ENCODE measurements at places on chromosomes 6 and 20.

GRCh38 chr6:3527651-3527977 lies 70.8 kb upstream of the SLC22A23 start:
- H3K27ac ChIP-seq = no peak overlapping the region
- no peak for DNase-seq
- H3K4me3 ChIP-seq = no peak overlapping the region
- H3K4me1 ChIP-seq = no peaks in the 10 kb centered on the region
- no peaks in the 10 kb centered on the region for H3K27me3 ChIP-seq

DNA sequence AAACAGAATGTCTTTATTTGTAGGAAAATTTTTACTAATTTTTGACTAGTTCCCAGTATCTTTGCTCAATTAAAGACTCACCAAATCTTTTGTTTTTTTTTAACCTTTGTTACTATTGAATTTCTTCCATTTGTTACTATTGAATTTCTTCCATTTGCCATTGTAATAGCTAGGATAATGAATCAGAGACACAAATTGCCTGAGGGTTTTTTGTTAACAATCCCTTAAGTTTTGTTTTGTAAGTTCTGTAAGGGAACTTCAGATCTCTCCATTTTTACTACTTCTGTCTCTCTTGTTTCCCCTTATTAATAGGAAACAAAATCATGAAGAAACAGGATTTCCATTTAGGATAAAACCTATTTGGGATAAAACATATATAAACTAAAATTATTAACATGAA lies 104.3 kb downstream of the MAP3K4 start:
- no peaks in the 10 kb centered on the region for H3K4me1 ChIP-seq
- no peak overlapping the region for H3K4me3 ChIP-seq

GRCh38 chr20:3334156-3334943 lies 73.1 kb downstream of the DNAAF9 start:
- H3K27ac ChIP-seq = no peak overlapping the region
- no peak overlapping the region for H3K4me3 ChIP-seq
- no peak for DNase-seq

DNA sequence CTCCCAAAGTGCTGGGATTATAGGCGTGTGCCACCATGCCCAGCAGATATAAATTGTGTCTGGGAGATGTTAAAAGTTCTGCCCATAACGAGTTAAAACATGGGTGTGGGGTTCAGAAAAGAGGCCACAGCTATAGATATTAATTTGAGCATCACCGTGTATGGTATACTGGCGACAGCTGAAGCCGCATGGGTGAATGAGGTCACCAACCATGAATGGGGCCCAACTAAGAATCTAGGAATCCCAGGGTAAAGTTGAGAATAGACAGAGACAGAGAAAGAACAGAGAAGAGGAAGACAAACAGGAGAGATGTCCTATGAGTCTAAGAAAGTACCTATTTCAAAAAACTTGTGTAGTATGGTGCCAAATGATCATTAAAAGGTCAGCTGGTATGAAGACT lies 50.9 kb downstream of the ILRUN start:
- no peak for DNase-seq
- H3K4me3 ChIP-seq = no peak overlapping the region
- H3K4me1 ChIP-seq = no peaks in the 10 kb centered on the region
- H3K27ac ChIP-seq = no peak overlapping the region

- H3K27me3 ChIP-seq = no peaks in the 10 kb centered on the region
- no peak overlapping the region for H3K4me3 ChIP-seq
Measured at GRCh38 chr20:8718279-8718678, 350.6 kb upstream of the PLCB4 start.

DNA sequence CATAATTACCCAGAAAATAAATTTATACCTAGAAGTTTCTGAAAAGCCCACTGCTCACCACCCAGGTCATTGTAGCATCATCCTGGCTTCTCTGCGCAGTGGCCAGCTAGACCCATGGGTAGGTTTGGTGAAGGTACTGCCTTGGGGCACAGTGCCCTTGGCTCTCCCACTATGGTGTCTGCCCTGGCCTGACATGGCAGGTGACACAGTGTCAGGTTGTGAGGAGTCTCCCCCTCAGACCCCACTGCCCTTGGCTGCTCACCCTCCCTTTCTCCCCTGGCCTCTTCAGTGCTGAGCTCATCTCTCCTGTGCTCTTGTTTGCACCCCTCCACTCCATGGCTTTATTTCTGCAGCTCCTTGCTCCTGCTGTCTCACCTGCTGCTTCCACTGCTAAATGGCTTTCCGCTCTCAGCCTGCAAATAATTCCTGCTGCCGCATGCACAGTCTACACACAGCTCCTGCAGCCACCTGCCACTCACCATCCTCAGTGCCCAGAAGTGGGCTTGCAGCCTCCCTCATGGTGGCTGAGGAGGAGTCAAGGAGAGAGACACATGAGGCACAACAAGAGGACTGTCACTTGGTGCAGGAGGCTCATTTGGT lies 313.4 kb upstream of the MOCS1 start:
- DNase-seq = no peak
- no peaks in the 10 kb centered on the region for H3K27me3 ChIP-seq
- H3K4me1 ChIP-seq = no peaks in the 10 kb centered on the region
- H3K36me3 ChIP-seq = no peaks in the 10 kb centered on the region
- H3K27ac ChIP-seq = no peak overlapping the region

DNA sequence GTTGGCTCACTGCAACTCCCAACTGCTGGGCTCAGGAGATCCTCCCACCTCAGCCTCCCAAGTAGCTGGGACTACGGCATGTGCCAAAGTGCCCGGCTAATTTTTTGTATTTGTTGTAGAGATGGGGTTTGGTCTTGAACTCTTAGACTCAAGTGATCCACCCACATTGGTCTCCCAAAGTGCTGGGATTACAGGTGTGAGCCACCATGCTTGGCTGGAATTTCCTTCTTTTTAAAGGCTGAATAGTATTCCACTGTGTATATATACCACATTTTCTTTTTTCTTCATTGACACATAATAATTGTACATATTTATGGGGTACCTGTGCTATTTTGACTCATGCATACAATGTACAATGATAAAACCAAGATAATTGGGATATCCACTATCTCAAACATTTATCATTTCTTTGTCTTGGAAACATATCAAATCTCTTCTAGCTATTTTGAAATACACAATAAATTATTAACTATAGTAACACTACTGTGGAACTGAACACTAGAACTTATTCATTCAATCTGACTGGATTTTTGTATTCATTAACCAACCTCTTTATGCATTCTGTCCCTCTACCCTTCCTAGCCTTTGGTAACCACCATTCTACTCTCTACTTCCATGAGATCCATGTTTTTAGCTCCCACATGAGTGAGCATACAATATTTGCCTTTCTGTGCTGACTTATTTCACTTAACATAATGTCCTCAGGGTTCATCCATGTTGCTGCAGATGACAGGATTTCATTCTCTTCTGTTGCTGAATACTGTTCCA lies 7.8 kb downstream of the MDC1 start:
- peaks cover 64% of the 10 kb centered on the region for H3K36me3 ChIP-seq
- H3K27me3 ChIP-seq = no peaks in the 10 kb centered on the region
- H3K27ac ChIP-seq = no peak overlapping the region
- no peak overlapping the region for H3K4me3 ChIP-seq
